ENCODE measurements at places on chromosomes 16 and 17.

DNA sequence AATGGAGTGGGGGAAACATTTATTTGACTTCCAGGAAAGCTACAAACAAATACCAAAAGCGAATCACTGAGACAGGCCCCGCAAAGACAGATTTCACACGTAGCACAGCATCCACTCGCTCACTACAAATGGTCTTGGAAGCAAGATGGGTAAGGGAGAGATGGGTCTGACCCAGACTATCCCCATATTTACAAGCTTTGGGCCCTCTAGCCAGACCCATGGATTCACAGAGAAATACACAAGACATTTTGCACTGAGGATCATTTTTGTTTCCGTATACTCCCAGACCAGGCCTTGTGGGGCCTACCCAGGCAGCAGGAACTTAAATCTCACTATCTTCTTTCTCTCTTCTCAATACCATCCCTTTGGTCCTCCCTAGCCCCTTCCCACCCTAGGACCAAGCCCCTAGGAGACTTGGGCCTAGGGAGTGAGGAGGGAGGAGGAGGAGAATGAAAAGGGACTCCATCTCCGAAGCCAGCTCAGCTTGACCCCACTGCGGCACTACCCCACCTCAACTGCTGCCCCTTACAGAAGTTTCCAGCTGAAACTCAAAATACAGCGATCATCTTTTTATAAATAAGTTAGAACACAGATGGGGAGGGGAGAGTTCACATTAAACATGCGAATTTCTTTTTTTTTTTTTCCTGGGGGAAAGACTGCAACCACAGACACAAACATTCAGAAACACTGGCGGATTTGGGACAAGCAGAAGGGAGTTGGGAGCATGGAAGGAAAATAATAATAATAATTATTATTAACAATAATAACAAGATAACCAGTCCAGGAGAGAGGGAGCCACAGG is 1.4 kb upstream of the HOXB3 start:
- no peak for DNase-seq

DNA sequence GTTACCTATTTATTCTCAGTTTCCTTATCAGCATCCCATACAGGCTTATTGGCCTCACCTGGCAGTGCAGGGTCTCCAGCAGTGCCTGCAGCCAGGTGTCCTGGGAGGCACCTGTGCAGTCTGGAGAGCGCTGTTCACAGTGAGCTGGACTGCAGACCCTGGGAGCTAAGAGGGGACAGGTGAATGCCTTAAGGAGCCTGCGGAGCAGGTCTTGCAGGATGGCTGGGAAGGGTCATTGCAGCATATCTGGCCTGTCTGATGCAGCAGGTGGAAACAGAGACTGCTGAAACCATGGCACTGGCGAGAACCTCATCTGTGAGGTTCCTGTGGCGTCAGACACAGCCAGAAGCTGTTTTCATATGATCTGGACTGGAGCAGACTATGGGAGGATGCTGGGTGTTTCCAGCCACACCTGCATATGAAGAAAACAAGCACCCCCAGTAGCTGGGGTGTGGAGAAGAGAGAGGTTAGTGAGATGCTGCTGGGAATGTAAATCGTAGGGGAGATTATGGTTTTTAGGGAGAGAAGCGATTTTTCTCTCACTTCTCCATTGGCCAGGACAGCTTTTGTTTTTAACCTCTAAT is 77.0 kb downstream of the NTN1 start:
- no peak for DNase-seq

- DNase-seq = no peak
Observed at GRCh38 chr17:18891541-18891940, 33.6 kb downstream of the PRPSAP2 start.

GRCh38 chr17:78689029-78689428 is 93.0 kb downstream of the CYTH1 start:
- no peak for DNase-seq

GRCh38 chr16:85634747-85635544 is 21.8 kb downstream of the GSE1 start:
- DNase-seq = no peak

DNA sequence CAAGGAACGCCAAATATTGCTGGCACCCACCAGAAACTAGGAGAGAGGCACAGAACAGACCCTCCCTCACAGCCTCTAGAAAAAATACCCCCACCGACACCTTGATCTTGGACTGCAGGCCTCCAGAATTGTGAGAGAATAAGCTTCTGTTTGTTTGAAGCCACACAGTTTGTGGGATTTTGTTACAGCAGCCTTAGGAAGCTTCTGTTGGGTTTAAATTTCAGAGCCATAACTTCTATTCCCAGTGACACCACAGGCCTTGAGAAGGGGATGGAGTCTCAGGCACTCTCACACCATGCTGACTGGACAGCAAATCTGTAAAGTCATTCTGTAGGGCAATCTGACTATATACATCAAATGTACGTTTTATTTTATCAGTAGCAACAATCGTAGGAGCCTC is 38.6 kb downstream of the RNF112 start:
- no peak for DNase-seq

GRCh38 chr17:63419949-63420867 is 25.9 kb downstream of the CYB561 start:
- no peak for DNase-seq

DNA sequence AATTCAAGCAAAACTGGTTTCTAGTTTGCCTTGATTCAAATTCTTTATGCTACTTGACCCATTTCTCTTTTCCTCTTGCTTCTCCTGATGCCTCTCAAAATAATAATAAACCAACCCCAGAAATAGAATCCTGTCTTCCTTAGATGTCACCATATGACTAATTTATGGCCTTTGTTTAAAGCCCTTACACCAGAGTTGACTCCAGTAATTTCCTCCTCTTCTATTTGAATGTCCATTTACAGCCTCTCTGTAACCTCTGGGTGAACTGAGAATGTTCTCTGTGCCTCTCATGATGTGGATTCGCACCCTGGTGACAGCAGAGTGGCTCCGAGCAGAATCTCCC is 31.5 kb downstream of the ZFHX3 start:
- no peak for DNase-seq

GRCh38 chr16:50881956-50882355 is 140.1 kb downstream of the CYLD start:
- DNase-seq = no peak

DNA sequence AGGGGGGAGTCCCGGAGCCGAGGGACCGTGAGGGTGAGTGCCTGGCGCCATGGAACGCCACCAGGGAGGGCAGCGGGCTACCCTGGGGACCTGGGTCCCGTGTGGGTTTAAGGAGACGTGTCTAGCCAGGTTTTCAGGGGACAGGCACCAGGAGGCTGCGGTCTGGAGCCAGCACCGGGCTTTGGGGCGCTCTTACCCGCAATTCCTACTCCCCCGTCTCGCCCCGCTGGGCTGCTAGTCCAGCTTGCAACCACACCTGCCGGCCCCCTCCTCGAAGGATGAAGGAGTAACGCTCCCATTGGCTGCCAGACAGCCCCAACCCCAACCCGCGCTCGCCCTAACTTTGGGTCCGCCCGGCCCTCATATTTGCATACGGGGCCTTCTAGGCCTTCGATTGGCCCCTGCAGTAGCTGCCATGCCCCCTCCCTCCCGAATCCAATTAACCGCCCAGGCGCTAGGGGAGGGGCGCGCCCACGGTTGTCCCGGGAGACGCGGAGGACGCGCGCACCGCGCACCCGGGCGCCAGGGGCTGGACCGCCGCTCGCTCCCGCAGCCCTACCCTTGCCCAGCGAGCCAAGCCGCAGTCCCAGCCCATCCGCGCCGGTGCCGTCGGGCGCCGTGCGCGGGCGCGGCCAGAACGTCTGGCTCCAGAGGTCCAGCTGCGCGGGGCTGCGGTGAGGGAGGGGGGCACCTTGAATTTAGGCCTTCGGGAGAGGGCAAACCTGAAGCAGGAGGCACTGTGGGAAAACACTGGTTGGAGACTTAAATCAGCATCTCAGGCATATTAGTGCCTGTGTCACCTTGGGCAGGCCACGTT is at the start of gene TTLL6:
Gene TTLL6, minus strand, starts transcription at position 456 of the 817 bp plus-strand sequence. Its CDS starts 157 bp downstream, at position 299.
- peak; percentile 95 for DNase-seq

DNA sequence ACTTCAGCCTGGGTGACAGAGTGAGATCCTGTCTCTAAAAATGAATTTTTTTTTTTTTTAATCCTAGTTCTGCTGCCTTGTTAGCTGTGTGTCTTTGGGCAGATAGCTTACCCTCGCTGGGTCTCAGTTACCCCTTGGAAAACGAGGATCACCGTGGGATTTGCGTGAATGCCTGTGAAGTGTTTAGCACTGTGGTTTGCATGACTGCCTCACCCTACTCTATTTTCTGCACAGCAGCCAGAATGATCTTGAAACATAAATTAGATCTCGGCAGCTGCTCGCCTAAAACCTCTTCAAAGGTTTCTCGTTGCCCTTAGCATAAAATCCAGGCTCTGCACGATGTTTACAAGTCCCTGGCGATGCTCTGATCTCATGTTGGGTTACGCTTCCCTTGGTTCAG is 71.2 kb upstream of the GRIN2A start:
- no peak for DNase-seq

DNA sequence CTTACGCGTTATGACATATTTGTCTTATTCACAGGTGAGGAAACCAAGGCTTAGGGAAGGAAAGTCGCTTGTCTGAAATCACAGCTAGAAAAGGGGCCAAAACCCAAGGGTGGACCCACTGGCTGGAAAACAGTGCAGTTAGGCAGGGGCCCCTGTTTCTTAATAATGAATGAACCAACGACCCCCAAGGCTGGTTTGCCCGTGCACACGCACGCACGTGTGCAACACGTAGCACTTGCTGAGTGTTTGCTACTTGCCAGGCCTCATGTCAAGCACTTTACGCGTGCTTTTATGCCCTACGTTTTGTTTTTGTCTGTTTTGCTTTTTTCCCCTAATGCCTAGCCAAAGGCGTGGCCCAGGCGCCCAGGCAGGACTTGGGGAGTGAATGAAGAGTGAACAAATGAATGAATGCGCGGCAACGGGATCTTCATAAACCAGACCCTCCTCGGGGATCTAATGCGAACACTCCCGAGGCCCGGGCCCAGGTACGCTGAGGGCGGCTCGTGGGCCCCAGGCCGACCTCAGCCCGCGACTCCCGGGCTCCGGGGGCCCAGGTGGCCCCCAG is 571 bp upstream of the USP10 start:
- DNase-seq = no peak

DNA sequence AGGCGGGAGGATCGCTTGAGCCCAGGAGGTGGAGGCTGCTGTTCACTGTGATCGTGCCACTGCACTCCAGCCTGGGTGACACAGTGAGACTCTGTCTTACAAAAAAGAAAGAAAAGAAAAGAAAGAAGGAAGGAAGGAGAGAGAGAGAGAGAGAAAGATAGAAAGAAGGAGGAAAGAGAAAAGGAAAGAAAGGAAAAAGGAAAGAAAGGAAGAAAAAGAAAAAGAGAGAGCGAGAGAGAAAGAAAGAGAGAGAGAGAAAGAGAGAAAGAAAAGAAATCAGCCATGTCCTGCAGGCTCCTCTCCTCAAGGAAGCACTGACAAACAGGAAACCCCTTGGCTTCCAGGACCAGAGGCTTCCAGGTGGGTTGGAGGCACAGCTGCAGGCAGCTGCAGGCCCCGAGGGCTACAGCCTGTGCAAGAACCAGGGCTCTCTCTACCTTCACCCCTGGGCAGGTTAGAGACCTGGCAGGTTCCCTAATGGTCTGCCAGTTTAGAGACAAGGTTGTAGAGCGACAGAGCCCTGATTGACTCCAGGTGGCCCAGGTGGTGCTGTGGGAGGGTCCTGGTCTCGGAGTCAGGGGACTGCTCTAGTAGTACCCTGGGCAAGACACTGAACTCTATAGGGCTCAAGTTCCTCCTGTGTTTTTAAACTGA is 53.8 kb downstream of the PECAM1 start:
- DNase-seq = no peak

DNA sequence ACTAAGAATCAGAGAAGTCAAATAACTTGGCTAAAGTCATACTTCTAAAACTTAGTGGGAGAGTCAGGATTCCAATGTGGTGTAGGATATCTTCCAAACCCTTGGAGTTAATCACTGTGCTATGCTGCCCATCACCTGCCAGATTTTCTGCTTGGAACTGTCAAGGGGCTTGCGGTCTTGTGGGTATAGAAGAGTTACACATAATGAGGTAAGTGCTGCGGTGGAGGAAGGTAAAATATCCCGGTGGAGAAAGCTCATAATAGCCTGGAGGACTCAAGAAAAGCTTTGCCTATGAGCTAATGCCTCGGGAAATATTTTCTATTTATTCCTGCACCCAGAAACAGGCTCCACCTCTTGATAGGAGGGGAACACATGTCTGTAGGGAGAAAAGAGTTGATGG is 195.6 kb downstream of the UTP18 start:
- no peak for DNase-seq

DNA sequence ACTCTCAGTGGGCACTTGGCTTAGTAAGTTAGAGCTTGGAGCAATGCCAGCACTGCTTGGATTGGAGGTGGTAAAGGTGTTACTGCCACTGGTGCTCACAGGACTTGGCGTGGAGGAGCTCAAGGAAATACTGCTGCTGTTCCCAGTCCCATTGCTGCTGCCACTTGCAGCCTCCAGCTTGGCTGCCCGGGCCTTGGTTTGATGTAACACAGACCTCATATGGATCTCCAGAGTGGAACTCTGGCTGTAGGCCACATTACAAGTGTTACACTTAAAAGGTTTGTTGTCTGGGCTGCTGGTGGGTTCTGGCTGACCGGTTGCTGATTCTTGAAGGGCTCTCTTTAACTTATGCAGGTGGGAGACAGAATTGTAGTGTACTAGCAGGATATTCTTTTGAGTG is 250.3 kb downstream of the ZFHX3 start:
- DNase-seq = no peak

DNA sequence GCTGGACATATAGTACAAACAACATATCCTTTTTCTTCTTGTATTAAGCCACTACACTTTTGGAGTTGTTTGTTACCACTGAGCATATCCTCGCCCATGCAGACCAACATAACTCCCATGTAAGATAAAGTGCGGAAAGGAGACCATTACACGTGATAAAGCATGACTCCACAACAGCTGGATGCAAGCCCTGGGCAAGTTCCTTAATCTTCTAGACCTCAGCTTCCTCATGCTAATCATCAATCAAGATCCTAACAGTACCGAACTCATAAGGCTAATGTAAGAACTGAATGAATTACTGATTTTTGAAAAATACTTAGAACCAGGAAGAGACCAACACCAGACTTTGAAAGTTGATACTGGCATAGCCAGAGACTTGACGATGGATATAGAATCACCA is 47.0 kb upstream of the GSG1L start:
- no peak for DNase-seq

DNA sequence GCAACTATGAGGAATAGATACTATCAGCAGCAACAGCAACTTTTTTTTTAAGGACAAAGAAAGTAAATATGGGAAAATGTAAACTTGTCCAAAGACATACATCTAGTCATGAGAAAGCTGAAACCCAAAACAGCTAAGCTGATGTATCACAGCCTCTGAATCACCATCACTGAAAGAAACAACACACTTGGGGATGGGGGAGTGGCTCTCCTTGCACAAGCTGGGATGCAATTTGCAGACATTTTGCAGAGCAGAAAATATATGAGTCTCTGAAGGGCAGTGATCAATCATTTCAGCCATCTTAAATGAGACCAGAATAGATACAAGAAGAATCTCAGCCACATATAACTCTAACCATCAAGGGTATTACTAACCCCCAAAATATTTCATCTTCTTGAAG is 79.1 kb downstream of the GRIN2A start:
- DNase-seq = no peak

GRCh38 chr17:76497979-76498875 is 3.0 kb downstream of the RHBDF2 start:
- peak; percentile 43 for DNase-seq

Measured in NCI-H2227 treated with DMSO at 0.1 percent for 48 hours (cell line).